LoVo (cell line): ENCODE measurements at places on chromosomes 11 and 22.

- DNase-seq = no peak
Observed at GRCh38 chr11:128052912-128053641, 534.3 kb downstream of the ETS1 start.

DNA sequence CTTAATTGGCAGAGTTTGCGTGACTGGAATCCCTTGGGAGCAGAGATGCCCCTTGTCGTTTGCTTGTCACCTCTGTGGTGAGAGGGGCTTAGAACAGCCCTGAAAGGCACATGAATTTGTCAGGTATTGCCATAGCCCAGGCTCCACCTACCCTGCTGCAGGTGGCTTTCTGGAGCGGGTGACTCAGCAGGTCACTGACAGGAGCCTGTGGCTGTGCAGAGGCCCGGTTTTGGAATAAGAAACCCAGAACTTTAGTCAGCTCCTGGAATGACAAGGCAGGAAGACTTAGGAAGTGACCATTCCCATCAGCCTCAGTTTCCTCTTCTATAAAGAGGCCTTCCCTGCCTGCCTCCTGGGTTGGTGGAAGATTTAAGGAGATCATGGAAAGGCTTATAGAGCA lies 539.7 kb downstream of the INSC start:
- DNase-seq = no peak

DNA sequence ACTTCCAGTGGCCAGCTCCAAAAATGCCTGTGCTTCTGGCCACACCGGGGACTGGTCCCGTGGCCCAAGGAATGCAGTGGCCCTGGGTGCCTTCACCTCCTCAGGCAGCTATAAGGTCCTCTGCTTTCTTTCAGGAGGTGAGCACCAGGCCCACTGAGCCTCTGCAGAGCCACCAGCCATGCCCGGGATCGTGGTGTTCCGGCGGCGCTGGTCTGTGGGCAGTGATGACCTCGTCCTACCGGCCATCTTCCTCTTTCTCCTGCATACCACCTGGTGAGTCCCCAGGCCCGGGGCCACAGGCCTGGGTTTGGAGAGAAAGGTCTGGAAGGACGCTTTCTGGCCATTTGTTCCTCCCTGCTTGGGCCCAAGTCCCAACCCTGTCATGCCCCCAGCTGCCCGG lies 32.5 kb upstream of the MYRF start:
- DNase-seq = no peak

DNA sequence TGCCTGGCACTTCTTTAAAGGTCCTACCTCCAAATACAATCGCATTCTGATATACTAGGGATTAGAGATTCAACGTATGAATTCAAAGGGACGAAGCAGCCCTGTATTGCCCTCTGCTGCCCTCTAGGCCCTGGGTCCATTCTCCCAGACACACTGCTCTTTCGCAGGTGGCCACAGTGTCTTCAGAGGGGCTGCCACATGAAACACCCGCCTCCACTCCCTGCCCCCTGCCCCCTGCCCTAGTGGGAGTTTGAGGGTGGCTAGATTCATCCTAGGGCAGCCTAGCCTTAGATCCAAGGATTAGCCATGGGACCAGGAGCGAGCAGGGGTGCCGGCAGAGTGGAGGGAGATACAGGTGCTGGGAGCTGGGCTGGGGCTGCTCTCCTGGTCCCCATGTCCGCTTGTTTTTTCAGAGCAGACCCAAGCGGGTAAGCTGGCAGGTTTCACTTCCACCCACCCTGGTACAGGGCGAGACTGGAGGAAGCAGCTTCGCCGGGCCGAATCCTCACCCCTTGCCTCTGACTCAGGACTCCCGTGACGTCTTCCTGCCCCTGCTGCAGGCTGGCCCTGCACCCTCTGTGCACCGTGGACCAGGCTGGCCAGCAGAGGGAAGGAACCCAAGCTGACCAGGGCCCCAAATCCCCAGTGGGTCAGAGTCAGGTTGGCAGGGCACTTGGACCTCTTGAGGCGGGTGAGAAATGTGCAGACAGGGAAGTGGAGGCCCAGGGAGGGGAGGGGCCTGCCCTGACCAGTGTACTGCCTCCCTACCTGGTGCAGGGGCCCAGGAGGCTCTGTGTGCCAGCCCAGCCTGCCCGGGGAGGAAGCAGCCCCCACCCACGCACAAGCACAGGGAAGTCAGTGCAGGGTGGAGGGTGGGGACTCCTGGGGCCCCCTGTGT lies 28.4 kb upstream of the HMOX1 start:
- no peak for DNase-seq

DNA sequence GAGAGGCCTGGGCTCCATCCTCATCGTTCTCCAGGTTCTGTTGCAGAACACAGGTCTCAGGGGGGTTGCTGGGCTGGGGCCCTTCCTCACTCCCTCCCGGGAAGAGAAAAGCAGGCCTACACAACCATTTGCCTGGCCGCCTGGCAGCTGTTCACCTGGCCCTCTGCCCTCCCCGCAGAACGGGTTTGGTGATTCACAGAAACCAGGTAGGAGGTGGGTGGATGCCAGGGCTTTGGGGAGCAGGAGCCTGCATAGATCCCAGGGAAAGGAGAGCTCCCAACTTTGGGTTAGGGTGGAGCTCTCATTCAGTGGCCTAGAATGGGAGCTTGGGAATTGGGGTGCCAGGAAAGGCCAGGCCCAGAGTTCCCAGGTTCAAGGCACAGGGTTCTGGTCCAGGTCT lies 995 bp downstream of the TMEM134 start:
- DNase-seq = peak; percentile 72

GRCh38 chr11:116501728-116502127 lies 271.1 kb downstream of the BUD13 start:
- DNase-seq = no peak

DNA sequence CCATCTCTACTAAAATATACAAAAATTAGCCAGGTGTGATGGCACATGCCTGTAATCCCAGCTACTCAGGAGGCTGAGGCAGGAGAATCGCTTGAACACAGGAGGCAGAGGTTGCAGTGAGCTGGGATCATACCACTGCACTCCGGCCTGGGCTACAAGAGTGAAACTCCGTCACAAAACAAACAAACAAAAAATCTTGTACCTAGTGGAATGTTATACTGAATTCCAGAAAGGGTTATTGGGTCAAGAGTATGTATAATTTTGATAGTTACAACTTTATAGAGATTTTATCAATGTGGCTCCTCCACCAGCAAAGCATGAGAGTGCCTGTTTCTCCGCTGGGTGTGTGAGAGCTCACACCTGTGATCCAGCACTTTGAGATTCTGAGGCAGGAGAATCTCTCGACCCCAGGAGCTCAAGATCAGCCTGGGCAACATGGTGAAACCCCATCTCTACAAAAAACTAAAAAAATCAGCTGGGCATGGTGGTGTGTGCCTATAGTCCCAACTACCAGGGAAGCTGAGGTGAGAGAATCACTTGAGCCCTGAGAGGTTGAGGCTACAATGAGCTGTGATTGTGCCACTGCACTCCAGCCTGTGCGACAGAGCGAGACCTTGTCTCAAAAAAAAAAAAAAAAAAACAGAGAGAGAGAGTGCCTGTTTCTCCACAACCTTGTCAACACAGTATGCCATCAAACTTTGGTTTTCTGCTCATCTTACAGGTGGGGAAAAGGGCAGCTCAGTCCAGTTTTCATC lies 12.7 kb upstream of the FOLR1 start:
- DNase-seq = no peak

DNA sequence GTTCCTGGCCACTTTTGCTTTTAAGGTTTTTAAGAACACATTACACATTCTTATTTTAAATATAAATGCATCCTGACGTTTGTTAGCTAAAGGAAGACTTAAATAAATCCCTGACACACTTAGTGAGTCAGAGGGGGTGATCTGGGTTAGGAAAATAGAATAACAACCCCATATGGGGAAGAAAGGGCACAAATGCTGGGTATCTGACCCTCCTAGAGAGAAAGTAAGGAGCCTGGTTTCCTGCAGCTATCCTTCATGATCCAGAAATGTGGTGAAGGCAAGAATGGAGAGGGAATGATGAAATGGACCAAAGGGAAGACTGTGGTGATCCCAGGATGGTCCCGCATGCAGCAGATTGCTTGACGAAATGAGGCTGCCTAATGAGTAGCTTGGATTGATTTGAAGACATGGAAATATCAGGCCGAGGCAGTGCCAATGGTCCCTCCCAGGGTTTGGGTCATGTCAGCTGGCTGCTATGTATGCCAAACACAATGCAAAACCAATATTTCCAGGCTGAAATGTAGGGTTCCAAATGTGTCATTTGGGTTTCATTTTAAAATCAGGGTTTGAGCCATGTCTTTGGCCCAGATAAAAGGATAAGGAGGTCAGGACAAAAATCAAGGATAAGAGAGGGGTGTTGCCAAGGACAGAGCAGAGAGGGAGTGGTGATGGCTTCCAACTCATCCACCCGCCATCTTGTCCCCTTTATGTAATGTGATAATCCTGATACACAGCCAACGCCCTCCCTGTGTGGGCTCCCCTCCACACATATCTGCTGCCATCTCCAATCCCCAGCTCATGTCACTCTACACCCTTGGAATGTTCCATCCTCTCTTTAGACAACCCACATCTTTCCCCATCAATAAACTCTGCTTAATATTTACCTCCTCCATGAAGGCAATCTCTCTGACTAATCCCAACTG lies 135.1 kb upstream of the PITPNB start:
- DNase-seq = no peak

DNA sequence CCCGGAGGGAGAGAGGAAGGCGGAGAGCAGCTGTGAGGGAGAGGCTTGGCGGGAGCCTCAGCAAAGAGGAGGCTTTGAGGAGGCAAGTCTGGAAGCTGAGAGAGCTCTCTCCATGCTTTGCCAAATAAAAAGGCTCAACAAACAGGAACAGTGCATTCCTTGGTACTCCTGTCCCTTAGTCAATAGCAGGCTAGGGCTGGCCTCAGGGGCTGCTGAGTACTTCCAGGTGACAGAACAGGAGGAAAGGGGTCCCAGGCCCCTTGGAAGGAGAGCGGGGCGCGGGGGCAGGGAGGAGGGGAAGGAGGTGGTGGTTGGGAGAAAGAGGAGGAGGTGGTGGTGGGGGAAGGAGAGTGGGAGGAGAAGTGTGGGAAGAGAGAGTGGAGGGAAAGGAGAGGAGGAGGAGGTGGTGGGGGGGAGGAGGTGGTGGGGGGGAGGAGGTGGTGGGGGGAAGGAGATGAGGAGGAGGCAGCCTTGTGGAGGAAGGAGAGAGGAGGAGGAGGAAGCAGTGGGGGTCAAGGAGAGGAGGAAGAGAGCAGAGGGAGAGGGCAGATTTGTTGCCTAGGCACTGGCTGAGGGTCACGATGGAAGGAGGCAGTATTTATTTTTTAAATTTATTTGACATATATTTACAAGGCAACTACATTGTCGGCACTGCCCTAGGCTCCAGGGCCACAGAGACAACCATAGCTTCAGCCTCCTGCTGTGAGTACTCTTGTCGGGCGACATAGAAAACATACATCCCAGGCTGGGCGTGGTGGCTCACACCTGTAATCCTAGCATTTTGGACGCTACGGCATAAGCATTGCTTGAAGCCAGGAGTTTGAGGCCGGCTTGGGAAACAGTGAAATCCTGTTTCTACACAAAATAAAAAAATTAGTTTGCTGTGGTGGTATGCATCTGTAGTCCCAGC lies 74.2 kb upstream of the ZBED5 start:
- DNase-seq = no peak

- DNase-seq = no peak
Observed at GRCh38 chr11:9821008-9821752, 157.3 kb downstream of the SWAP70 start.

DNA sequence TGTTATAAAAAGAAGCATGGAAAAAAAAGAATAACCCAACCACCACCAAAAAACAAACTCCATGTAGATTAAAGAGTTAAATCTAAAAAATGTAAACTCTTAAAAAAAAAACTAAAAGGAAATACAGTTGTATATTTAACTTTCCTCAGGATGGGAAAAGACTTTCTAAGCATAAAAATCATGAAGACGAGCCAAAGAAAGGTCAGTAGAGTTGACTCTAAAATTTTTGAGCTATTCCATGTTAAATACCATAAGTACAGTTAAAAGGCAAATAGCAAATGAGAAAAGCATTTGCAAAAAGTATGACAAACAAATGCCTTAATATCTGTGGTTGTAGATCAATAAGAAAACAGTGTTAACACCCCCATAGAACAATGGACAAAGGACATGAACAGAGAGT lies 28.0 kb upstream of the C11orf96 start:
- no peak for DNase-seq

- DNase-seq = no peak
Observed at GRCh38 chr11:112597286-112597790, 336.7 kb upstream of the PLET1 start.

DNA sequence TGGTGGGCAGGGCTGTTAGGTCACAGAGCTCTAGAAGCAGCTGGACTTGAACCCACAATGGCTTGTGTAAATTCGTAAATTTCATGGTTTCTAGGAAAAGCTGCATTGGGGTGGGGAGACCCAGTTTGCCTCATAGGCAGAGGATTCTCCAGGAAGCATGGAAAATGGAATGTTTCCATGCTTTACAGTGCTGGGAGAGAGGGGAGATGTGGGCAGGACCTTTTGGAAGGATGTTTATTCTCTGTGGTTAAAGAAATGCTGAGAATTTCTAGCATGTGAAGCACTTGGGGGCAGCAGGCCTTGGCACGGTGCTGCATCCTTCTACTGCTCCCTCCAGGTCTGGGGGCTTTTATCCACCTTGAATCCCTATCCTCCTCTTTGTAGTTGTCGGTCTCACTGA lies 46.3 kb downstream of the TRAF6 start:
- DNase-seq = no peak

DNA sequence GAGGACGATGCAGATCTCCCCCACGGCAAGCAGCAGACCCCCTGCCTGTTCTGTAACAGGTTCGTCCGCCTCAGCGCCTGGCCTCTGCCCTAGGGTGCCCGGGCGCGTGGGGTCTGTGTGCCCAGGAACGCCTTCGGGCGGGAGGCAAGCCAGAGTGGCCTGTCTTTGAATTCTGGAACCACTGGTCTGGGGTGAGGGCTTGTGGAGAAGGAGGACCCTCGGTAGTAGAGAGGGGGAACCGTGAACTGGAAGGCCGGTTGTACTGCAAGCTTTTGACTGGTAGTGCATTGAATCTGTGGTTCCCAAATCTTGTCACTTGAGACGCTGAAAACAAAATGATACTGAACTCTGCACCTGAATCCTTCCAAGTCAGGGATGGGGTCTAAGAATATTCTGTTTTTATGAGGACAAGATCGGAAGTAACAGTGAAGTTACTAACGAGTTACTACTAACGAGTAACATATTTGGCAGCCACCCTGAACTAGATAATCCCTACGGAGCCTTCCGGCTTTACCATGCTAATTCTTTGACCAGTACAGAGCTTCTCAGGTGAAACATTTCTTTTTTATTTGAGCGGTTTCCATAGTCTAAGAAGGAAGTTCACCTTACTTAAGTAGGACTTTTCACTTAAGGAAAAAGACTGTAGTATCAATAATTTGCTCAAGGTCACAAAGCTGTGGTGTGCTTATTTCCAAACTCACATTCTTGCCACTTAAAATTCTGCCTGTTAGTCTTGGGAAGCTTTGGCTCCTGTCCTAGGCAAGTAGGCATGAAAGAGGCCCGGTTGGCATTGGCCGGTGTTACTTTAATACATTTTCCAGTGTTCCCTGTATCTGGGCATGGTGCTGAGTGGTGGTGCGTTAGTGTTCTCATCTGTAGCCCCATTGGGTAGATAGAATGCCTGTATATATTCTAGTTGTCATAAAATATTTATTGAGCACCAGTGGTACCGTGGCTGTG lies 860 bp downstream of the PRMT3 start:
- DNase-seq = peak; percentile 12

GRCh38 chr11:30985536-30985935 lies 384.0 kb downstream of the DCDC1 start:
- no peak for DNase-seq
